ENCODE measurements at places on chromosomes 6 and 20.

DNA sequence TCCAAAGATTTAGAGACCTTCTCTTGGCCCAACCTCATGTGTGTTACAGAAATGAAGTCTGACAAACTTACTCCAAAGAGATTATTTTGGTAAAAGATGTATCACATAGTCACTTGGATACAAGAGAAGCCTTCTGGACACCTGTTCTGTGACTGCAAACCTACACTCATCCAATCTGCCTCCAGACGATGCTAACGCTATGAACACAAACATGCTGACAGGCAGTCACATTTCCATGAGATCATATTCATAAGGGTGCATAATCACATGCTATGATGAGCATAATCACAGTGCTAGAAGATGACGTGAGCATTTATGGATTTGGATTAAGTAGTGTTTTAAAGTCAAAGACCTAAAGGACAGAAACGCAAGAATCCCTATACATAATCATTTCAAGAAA lies 340.2 kb downstream of the HACE1 start:
- DNase-seq = no peak

GRCh38 chr6:34462551-34462971 lies 3.3 kb upstream of the PACSIN1 start:
- no peak for DNase-seq

- DNase-seq = no peak
These were observed 623 bp downstream of the MYBL2 start for GRCh38 chr20:43667341-43668132.

- no peak for DNase-seq
These were observed 141.7 kb upstream of the CARMIL1 start for GRCh38 chr6:25137480-25137879.

GRCh38 chr6:74249658-74250057 lies 553.7 kb downstream of the CD109 start:
- DNase-seq = no peak

DNA sequence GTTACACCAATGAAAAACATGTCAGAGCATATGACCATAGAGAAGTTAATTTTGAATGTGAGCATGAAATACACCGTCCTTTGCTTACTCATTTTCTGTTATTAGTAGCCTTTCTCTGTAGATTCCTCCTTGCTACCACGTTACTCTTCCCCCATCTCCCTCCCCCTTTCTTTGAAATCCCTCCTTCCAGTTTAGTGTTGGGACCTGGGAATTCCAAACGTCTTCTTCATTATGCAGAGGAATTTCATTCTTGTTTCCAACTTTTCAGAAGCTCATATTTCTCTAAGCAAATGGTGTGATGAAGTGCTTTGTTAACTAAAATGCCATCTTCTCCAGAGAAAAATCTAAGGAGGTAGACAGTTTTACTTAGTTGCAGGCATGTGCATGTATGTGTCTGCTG lies 122.4 kb downstream of the MCHR2 start:
- no peak for DNase-seq

DNA sequence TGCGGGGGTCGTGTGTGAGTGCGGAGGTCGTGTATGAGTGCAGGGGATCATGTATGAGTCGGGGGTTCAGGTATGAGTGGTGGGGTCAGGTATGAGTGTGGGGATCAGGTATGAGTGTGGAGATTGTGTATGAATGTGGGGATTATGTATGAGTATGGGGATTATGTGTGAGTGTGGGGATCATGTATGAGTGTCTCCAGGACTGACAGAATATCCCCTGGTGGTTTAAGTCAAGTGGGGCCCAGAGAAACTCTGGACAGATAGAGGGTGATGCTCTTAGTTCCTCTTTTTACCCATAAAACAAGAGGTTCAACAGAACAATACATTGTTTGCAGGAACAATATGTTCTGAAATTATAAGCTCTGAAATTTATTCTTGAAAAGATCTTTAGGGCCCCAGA lies 131.9 kb downstream of the UST start:
- no peak for DNase-seq

GRCh38 chr6:161829291-161829729 lies 555.4 kb upstream of the AGPAT4 start:
- DNase-seq = no peak

GRCh38 chr6:119612911-119613381 lies 263.4 kb upstream of the MAN1A1 start:
- DNase-seq = no peak

All from activated CD4-positive, CD25-positive, alpha-beta regulatory T cell (primary cell).